ENCODE measurements at places on chromosomes 1 and 21.

DNA sequence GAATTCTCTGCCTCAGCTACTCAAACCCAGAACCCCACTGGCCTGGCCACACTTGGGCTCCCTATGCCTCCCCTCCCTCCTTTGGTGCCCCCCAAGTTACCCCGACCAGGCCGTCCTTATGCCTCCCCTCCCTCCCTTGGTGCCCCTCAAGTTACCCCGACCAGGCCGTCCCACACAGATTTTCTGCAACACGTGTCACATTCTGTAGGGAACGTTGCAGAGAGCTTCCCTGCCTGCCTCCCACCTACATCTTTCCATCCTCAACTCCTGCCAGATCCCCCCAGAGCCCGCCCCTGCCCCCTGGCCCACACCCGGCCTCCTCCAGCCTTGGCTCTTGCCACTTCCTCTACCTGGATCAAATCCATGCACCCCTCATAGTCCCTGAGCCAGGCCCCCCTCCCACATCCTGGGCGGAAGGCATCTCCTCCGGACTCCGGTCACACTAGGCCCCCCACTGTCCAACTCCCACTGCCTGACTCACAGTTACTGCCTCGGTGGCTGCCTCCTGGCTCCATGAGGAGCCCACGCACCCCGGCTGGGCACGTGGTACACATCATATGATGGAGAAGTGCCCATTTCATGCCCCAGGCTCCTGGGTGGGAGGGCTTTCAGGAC is 41.2 kb downstream of the KCNAB2 start:
- no peak for DNase-seq

GRCh38 chr1:197666769-197667285 is 108.5 kb downstream of the DENND1B start:
- no peak for DNase-seq

DNA sequence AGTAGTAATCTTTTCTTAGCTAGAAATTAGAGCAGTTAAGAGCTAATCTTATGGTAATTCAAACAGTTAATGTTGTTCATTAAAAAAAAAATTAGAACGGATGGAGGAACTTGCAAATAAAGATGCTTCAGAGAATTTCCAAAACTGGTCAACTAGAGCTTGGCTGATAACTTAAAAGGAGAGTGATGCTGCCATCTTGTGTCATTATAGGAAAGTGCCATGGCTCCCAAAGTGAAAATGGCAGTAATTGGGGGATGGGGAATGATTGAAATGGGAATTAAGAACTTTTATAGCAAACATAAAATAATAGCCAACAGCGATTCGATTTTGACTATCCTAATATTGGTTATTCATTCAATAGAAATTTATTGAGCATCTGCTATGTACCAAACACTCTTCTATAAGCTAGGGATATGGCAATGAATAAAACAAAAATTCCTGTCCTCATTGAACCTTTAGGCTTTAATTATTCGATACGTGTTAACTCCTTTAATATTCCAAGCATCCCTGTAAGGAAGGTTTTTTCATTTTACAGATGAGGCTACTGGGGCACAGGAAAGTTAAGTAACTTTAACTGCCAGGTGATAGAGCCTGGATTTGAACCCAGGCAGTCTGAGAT is 5.7 kb upstream of the PLPP3 start:
- peak; percentile 54 for DNase-seq

GRCh38 chr21:15210235-15210678 is 145.5 kb upstream of the NRIP1 start:
- DNase-seq: no peak
